NCI-H2081 treated with DMSO at 0.1 percent for 48 hours (cell line): ENCODE measurements at places on chromosomes 16 and 17.

GRCh38 chr16:81866820-81867440 is 87.8 kb downstream of the PLCG2 start:
- no peak for DNase-seq

- no peak for DNase-seq
Observed at GRCh38 chr17:72614476-72614870, 478.0 kb downstream of the SLC39A11 start.

DNA sequence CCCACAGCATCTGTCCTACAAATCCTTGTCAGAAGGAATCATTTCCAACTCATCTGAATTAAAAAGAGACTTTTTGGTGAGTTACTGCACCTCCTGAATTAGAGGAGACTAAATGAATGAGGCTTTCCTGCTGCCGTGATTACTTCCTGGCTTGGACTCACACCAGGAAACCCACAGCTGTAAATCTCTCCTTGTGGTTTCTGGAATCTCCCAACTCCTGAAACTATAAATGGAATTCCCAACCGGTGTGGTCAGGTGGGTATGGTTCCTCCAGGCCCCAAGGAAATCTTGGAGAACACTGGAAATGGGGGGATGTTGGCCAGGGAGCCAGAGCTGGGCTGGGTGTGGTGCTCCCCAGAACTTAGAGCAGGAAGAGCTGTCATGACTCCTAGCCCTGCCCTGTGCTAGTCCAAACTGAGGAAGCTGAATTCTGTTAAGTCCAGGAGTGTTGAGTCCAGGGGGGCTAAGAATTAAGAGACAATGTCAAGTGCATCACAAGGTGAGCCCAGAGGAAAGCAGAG is 216.4 kb downstream of the GSG1L start:
- no peak for DNase-seq

DNA sequence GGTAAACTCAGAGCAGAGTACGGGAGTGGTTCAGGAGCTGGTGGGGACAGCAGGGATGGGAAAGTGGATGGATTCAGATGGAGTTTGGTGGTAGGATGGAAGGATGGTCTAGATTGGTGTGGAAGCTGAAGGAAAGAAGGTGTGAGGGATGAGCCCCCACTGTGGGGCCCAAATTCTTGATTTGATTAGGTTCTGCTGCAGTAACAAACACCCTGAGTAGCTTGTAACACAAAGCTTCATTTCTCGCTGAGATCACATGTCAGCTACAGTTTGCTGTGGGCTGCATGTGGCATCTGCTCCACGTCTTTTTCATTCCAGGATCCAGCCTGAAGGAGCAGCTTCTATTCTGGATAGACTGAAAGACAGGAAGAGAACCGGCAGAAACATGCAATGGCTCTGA is 143.8 kb downstream of the IRX3 start:
- no peak for DNase-seq

DNA sequence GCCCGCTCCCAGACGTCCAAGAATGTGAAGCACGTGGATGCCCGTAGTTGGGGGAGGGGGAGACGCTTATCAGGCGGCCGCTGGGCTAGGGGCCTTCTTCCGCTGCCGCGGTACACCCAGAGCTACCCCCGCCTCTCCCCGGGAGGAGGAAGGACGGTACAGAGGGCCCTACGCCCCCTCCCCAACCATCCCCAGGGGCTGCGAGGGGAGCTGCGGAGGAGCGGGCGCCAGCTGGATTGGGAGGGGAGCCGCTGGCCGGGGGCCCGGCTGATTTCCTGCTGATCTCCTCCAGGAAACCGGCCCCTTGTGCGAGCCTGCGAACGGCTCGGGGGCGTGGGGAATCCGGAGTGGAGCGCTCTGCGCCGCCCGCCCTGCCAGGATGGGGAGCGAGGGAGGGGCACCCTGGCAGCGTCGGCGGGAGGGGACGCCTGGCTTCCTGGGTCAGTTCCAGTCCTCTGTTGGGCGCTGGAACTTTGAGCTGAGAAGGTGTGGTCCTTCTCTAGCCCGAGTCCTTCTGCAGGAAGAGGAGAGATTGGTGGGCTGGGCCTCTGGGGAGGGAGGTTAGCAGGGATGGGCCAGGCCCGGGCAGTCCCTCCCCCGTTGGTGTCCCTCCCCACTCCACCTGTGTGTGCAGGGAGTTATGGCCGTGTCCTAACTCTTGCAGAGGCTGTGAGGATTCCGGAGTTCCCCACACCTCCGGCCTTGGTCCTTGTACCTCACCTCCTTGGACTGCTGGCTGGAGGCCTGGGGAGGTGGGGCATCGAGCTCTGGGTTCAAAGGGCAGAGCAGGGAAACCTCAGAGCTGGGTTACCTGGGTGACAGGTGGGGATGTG is 19.2 kb downstream of the GJD3 start:
- DNase-seq = no peak

DNA sequence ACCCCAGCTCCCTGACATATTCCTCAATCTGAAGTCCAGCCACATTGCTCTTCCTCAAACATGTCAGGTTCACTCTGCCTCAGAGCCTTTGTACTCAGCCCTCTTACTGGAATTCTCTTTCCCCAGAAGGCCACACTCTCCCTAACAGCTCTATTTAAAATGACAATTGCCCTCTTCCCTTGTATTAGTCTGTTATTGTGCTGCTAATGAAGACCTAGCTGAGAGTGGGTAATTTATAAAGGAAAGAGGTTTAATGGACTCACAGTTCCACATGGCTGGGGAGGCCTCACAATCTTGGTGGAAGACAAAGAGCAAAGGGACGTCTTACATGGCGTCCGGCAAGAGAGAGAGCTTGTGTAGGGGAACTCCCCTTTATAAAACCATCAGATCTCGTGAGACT is 46.0 kb downstream of the HS3ST2 start:
- no peak for DNase-seq

DNA sequence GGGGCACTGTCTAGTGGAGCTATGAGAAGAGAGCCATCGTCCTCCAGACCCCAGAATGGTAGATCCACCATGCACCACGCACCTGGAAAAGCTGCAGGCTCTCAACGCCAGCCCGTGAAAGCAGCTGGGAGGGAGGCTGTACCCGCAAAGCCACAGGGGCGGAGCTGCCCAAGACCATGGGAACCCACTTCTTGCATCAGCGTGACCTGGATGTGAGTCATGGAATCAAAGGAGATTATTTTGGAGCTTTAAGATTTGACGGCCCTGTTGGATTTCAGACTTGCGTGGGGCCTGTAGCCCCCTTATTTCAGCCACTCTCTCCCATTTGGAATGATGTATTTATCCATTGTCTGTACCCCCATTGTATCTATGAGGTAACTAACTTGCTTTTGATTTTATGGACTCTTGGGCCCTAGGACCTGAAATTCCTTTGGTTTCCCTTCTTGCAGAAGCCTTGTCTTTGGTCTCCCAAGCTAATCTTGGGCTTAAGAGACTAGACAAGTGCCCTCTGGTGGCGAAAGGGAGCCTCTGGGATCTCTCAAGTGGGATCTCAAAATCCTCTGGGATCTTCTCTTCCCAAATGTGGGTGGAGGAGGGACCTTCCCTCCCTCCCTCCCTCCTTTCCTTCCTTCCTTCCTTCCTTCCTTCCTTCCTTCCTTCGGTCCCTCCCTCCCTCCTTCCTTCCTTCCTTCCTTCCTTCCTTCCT is 58.2 kb upstream of the HAPSTR1 start:
- DNase-seq = no peak

GRCh38 chr17:81398176-81398831 is 3.0 kb downstream of the BAHCC1 start:
- no peak for DNase-seq

DNA sequence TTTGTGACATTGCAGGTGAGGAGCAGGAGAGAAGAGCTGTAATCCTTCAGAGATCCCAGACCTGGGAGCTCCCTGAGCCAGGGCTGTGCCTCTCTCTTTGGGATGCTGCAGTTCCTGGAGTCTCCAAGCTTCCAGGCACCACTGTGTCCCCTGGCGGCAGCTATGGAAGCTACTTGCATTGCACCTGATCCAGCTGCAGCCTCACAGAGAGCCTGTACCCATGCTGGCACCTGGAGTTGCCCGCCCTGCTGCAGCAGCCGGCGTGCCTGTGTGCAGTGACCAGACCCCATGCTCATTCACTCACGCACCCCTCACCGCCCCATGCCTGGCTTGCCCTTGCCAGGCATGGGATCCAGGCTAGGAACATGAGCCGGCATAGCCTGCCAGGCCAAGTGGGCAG is 51.8 kb upstream of the MED9 start:
- no peak for DNase-seq

- DNase-seq = no peak
Observed at GRCh38 chr16:70703041-70703834, 17.4 kb upstream of the MTSS2 start.

GRCh38 chr16:22194707-22195444 is 11.2 kb upstream of the EEF2K start:
- DNase-seq = no peak

DNA sequence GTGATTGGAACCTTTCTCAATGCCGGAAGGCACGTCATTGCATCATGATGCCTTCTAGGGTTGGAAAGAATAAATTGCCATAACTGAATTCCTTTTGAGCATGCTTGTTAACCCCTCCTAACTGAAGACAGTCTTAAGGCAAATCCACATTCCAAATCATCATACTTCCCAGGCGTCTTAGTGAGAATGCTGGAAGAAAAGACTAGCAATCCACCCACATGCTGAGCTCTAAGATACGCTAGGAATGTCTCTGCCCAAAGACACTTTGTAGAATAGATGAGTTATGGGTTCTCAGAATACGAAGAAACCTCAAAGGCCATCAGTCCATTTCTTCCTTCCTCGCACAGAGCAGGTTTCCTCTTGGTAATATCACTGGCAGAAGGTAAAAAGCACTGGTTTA is 486.5 kb downstream of the HS3ST4 start:
- DNase-seq = no peak

DNA sequence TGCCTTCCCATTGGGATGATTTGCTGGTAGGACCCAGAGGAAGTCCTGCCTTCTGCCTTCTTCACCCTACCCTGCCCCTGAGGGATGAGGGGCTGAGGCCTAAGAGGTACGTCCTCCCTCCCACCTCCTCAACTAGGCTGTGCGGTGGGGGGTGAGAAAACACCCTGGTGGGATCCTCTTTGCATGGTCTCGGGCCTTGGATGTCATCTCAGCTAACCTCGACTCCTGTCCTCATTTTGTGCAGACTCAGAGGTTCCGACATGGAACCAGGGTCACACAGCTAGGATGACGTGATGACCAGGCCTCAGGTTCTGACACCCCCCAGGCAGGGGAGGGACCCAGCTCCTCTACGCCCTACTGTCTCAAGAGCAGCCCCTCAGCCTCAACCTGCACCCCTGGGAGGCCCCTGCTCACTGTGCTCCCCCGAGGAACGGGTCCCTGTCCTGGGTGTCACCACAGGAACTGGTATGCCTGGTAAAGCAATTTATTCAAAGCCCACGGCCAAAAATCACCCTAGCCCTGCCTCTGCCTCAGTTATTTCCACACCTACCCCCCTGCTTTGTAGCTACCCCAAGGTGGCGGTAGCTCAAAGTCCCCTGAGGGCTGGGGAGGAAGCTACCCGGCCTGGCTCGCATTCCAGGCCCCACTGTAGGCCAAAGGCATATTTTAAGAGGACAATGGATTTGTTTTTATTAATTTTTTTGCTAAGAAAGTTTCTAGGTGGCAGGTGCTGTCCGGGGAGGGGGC is 17.5 kb downstream of the UNC13D start:
- no peak for DNase-seq

GRCh38 chr16:87993901-87994300 is 42.7 kb downstream of the BANP start:
- DNase-seq = no peak

GRCh38 chr16:3171181-3171854 is 16.7 kb upstream of the OR1F1 start:
- no peak for DNase-seq

- no peak for DNase-seq
Observed at GRCh38 chr17:29570521-29570920, 2.0 kb downstream of the TP53I13 start.

DNA sequence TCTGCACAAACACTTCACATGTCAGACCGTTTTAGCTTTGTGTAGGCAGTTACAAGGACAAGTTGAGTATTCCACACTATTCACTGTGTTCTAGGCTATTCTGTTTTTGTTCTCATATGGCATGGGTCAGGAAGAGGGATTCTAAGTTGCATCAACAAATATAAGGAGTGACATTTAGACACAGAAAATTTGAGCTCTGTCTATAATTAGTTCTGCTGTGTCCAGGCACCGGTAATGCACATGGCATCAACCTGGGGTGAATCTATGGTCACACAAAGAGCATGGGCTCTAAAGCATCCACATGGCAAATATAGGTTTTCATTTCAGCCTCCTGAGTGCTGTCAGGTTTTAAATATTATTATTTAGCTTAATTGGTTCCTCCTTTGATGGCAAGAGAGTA is 130.4 kb upstream of the PMFBP1 start:
- DNase-seq = no peak

- DNase-seq = no peak
Observed at GRCh38 chr16:54055191-54055590, 231.4 kb downstream of the IRX3 start.

GRCh38 chr17:41301916-41302901 is at the start of gene KRTAP29-1:
KRTAP29-1 (minus strand) TSS chr17:41302851; CDS start chr17:41302851, 0 bp downstream.
- DNase-seq = no peak

- no peak for DNase-seq
Observed at GRCh38 chr17:55230716-55231115, 34.0 kb upstream of the HLF start.

DNA sequence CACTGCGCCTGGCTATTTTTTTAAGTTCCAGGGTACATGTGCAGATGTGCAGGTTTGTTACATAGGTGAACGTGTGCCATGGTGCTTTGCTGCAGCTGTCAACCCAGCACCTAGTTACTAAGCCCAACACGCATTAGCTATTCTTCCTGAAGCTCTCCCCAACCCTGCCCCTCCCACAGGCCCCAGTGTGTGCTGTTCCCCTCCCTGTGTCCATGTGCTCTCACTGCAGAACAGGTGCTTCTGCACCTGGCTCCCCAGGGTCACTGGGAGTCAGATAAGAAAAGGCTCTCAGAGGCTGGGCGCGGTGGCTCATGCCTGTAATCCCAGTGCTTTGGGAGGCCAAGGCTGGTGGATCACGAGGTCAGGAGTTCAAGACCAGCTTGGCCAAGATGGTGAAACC is 6.2 kb downstream of the HASPIN start:
- no peak for DNase-seq

DNA sequence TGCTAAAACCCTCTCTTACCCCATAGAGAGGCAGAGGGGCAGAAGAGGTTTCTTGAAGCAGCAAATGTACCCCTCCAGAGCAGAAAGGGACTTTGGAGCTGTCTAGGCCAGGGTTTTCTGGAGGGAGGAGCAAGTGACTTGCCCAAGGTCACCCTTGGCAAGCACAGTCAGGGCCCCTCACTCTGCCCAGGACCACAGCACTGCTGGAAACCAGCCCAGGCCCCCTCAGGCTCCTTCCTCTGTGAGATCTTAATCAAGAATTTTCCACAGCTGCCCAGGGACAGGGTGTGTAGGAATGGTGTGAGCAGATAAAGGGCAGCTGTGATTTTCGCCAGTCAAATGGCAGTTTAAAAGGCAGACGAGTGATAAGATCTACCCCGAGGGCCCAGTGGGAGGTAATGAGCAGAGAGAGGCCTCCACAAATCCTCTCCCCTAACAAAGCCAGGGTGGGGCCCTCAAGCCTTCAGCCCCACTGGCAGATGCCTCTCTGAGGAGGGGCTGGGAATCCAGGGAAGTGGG is 3.9 kb upstream of the SLC12A3 start:
- no peak for DNase-seq

GRCh38 chr17:42629411-42630009 is 20.0 kb downstream of the TUBG1 start:
- DNase-seq = no peak
